ENCODE measurements at places on chromosomes 13 and 19.

- DNase-seq, result peak; percentile 13
These were observed 169.7 kb downstream of the KLF5 start for GRCh38 chr13:73228546-73228945.

DNA sequence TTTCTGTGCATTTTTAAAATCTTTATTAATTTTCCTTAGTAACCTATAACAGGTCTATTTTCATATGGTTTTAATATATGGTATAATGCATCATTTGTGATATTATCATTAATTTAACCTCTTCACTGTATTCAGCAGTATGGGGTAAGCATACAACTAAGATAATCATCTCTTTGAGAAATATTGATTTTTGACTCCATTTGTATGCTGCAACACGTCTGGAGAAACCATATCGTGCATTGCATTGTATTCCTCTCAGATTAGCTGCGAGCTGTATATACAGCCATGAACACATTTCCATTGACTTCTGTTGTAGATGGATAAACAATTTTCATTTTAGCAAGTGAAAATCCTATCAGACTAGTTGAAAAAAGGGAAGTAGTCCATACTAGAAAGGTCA lies 2275.8 kb upstream of the PCDH20 start:
- DNase-seq, result no peak

GRCh38 chr19:13097463-13098258 lies 5.0 kb downstream of the LYL1 start:
- DNase-seq, result no peak

DNA sequence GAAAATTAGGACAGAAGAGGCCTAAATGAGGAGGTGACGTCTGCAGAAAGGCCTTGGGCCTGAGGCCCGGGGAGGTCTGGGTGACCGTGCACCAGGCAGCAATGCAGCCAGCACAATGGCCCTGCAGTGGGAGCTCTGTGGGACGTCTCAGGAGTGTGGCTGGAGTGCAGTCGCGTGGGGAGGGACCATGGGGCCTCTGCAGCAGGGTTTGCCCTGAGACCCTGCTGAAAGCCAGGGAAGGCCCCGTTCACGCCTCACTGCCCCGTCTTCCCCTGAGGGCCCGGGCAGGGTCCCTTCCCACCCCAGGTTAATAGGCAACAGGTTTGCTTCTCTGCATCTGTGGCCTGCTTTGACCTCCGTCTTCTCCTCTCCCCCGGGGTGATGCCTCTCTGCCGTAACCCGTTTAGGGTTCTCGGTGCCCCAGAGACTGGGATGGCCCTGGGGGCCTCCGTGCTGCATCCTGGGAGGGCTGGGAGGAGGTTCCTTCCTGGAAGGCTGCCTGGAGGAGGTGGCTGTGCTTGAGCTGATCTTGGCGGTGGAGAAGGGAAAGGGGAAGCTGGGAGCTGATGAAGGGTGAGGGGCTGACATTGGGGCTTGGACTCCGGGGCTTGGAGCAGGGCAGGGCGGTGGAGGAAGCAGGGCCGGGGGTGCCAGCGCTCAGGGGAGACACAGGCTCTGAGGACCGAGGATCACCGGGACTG lies 9.7 kb downstream of the PALM start:
- DNase-seq, result no peak

- no peak for DNase-seq
These were observed 19.2 kb downstream of the SLC27A1 start for GRCh38 chr19:17489392-17490030.

DNA sequence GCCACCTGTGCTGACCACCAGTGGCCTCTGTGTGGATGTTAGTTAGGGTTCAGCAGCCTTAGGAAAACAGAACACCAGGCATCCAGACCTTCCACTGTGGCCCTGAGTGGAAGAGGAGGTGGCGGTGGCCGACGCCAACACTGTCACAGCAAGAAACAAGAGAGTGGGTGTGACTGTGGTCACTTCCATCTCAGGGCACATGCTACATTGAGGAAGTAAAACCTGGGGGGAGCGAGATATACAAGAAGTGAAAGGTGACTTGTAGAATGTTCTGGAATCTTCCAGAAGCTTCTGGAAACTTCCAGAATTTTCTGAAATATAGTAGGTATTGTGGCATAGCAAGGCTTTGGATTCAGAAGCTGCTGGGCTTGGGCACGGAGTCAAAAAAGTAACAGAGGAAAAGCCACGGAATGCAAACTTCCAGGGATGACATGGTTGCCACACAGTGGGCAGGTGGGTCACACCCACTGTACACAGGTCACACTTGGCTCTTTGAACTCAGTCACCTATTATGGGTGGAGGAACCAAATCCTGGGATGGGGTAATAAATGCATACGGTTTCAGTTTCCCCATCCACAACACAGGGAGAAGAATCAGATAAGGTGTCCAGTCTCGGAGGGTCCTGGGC lies 24.3 kb downstream of the GNG7 start:
- DNase-seq, result no peak

DNA sequence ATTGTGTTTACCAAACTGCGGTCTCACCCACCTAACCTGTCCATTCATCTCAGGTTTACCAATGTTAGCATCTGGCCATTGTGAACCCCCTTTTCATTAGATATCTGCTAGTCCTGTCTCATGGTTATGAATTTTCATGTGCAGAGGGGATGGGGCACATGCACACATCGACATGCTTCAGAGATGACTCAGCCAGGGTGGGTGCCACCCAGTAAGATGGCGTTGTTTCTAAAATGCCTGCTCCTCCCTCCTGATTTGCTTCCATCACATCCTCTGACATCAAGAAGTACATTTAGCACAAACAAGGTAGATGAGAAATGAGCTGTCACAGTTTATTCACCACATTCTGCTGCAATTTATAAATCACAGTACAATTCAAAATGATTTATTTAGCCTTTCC lies 51.3 kb downstream of the GPALPP1 start:
- no peak for DNase-seq

- DNase-seq, result peak; percentile 68
These were observed 122.7 kb downstream of the TBC1D4 start for GRCh38 chr13:75359266-75359665.

DNA sequence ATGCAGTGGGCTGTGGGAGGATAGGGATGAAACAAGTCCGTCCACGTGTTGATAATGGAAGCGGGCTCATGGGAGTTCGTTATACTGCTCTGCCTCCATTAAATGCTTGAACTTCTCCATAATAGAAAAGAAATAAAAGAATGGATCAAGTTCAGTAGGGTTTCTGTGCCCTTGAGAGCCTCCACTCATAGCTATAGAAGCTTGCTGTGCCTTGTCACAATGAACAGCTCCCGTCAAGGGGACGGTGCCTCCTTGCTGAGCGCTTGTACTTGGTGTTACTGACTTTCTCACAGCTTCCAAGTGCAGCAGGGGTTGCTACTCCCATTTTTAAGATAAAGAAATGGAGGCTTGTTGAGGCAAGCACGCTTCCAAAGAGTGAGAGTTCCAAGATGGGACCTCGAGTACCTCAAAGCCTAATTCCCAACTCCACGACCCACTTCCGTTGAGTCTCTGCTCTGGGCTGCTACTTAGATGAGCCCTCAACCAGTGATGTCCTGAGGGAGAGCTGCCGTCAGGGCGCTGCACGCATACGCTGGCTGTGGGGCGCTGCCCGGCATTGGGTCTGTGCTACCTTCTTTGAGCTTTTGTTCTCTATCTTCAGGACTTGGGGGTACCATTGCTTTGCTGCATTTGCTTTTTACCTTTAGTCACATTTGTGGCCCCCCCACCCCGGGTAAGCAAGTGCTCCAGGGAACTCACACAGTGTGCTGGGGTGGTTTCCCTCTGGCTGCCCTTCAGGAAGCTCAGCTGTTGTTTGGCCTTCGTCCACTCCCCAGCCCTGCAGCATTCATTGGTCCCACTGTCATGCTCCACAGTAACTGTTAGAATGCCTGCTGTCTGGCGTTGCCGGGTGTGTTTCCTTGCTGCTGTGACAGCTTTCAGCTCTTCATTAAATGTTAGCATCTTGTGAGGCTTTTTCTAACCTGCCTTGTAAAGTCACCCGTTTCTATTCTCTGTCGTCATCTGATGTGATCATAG lies 9.5 kb downstream of the SNRNP70 start:
- DNase-seq, result no peak

DNA sequence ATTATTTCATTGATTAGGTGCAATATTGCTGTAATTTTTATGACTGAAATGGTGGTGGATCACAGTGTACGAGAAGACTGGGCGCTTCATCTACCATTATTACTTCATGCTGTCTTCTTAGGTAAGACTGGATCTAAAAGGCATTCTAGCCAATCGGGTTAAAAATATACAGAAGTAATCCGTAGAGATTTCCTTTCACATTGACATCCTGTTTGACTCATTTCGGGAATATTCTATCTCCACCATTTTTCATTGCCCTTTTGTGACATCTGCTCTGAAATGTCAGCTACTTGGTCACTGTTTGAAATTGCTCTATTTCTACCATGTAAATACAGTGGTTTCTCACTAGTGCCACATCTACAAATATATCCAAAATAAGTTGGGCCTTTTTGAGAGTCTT lies 90.2 kb downstream of the ZAR1L start:
- DNase-seq, result peak; percentile 63

GRCh38 chr19:51470966-51471365 lies 7.4 kb upstream of the CEACAM18 start:
- DNase-seq, result no peak

GRCh38 chr13:34217343-34218025 lies 399.5 kb downstream of the RFC3 start:
- no peak for DNase-seq

GRCh38 chr19:54612428-54612827 lies 17.9 kb upstream of the LILRB1 start:
- DNase-seq, result no peak

DNA sequence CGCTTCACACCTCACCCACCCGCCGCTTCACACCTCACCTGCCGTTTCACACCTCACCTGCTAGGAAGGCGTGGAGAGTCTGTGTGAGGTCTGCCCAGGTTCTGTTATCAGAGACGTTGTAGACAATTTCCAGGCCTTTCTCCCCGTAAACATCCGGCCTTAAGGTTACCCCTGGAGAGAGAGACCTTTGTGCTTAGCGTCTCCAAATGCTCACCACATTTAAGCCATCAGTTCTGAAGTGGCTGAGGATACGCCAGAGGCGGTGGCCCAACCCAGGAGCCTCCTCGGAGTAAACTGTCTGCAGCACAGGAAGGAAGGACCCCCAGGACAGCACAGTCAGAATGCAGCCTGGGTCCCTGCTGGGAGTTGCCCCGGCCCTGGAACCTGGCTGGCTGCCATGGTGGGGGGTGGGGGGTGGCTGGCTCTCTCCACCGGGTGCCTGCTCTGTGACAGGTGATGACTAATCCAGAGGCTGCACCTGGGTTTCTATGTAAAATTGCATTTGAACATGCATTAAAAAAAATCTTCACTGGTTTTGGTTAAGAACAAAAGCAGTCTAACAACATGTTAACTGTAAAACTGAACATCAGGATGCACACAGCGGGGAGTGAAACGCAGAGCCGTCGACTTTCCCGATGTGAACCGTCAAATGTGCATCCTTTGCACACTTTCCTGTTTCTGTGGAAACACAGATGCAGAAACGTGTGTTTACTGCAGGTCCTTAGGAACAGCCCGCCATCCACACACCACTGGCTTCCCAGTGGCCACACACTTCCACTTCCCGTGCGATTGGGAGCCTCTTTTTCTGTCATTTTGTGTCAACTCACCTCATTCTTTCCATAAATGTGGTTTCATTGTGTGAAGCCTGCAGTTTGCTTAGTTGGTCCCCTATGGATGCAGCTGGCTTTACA lies 4.5 kb downstream of the ATP4B start:
- DNase-seq, result no peak

DNA sequence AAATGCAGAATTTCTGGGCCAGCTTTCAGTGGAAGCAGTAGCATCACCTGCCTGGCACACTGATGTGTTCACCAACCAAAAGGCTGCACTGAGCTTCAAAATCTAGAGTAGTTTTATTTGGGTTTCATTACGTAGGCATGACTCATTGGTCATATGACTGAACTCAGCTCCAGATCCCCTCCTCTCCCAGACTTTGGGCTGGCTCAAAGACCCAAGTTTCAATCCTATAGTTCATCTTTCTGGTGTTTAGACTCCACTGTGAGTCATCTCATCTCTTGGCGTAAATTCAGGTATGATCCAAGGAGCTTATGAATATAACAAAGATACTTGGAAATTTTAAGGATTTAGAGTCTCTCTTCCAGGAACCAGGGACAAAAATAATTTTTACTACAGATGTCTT lies 17.7 kb downstream of the ZMYM5 start:
- DNase-seq, result peak; percentile 97

DNA sequence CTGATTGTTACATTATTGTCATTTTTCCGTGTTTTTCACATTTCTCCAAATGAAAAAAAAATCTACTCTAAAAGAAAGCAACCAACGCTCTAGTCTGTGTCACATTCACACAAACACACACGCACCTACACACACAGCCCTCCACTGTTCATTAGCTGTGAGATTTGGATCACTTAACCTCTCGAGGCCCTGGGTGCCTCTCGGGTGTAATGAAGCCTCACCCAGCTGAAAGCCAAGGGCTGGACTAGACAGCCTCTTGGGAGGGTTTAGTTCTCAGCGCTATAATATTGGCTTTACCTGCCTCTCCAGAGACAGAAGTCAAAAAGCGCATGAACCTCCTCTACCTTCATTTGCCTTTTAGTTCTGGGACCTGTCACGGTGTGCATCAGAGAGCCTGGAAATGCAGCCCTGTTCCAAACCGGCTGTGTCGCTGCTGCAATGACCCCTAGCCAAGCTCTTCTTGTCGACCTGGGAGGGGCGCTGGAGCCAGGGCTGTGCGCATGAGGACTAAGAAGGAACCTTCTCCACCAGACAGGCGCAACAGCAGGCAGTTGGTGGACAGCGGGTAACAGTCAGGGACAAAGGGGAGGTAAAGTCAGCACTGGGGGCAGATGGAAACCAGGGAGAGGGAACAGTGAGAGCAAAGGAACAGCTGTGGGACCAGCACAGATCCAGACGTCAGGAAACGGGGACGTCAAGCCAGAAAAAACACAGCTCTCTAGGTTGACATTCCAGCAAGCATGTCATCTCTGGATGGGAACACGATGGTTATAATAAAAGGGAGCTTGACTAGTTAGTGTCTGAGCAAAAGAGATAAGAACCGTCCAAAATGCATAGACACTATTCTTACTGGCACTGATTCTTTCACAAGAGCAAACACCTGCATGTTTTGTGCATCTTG lies 375.9 kb downstream of the EFNB2 start:
- no peak for DNase-seq

- DNase-seq, result no peak
These were observed 577.1 kb upstream of the PRR20A start for GRCh38 chr13:56563663-56564062.

DNA sequence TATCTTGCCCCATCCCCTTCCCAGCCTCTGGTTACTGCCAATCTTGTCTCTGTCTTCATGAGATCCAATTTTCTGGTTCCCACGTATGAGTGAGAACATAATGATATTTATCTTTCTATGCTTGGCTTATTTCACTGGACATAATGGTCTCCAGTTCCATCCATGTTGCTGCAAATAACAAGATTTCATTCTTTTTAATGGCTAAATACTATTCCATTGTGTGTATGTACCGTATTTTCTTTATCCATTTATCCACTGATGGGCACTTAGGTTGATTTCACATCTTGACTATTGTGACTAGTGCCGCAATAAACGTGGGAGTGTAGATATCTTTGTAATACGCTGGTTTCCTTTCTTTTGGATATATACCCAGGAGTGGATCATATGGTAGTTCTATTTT lies 43.0 kb downstream of the CHST8 start:
- no peak for DNase-seq

GRCh38 chr13:104525467-104525866 lies 1459.2 kb upstream of the SLC10A2 start:
- DNase-seq, result no peak

All from fibroblast of villous mesenchyme (primary cell).